ENCODE measurements at places on chromosomes 6 and 20.

DNA sequence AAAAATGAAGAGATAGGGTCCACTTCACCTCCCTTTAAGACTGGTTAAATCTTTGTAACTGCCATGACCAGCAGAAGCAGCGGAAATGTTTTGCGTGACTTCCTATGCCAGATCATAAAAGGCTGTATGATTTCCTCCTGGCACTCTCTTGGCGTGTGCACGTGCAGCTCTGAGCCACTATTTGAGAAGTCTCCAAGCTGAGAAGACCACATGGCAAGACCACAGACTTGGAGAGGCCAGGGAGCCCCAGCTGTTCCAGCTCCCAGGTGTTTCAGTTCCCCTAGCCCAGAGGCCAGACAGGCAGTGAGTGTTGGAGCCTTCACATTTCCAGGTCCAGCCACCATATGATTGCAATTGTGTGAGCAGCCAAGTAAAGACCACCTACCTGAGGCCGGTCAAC is 259.3 kb upstream of the RIN2 start:
- no peak for DNase-seq

GRCh38 chr6:7463785-7464184 is 74.2 kb downstream of the RIOK1 start:
- DNase-seq = no peak

DNA sequence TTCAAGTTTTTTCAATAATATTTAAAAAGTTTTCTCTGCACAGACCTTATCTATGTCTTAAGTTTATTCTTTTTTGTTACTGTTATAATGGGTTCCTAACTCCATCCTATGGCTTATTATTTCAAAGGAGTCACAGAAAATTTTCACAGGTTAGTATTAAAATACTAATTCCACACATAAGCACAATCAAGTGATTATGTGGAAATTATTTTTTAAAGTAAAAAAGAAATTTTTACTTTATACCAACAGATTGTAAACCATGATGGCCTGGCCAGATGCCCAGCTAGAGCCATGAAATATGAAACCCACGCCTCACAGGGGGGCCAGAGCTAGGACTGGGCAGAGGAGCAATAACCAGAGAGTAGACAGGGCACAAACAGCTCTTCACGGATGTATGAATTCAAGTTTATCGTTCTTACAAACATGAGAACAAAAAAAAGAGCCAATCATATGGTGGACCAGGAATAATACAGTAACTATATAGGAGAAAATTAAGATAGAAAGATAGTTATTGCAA is 34.0 kb downstream of the NUDT3 start:
- peak; percentile 66 for DNase-seq

- DNase-seq = no peak
Observed at GRCh38 chr20:58233881-58234528, 5.6 kb upstream of the ANKRD60 start.

- no peak for DNase-seq
Observed at GRCh38 chr6:116512734-116513133, 1.3 kb downstream of the CALHM5 start.

DNA sequence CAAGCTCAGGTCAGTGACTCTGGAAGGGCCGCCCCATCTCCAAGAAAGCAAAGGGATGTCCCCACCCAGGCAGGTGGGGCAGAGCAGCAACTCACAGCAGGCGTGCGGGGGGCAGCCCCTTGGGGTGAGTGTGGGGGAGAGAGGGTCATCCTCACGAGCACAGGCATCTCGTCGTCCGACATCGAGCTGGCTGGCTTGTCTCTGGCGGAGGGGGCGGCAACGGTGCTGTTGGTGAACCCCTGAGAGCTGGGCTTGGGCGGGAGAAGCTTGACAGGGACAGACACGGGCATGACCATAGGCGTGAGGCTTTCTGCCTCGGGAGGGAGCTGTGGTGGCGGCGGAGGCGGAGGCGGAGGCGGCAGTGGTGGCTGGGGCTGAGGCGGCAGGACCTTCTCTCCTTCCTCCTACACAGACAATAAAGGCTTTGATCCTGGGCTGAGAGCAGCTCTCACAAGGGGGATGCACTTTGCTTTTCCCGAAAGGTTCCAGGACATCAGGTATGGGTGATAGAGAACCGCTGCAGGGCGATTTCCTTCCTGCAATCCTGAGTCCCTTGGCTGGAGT is 45.6 kb upstream of the MRPS10 start:
- DNase-seq = no peak

- DNase-seq = no peak
Observed at GRCh38 chr6:15549371-15549770, 113.5 kb downstream of the DTNBP1 start.

DNA sequence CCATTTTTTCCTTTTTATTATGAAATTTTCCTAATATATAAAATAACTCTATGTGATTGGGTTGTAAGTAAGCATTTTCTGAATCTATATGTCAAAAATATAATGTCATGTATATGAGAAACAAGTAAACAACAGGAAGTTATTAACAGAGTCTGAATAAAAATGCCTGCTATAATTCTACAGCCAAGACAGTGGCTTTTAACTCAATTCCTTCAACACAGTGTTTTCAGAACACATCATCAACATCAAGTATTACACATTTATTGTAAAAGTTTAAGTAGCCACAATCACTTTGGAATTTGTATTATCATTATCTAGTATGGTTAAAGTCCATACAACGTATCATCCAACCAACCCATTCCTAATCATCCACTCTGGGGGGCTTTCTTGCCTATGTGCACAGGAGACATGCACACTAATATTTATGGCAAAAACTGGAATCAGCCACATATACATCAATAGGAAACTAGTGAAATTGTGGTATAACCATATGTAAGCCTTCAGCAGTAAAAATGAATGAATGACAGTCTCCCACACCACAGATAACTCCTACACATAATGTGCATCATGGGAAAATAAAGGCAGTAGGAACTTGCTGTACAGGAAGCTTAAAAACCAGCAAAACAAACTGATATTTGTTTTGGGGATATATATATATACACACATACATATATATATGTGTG is 6.9 kb upstream of the HLA-A start:
- DNase-seq = no peak

- DNase-seq = no peak
Observed at GRCh38 chr6:107716688-107717089, 107.4 kb downstream of the SCML4 start.

GRCh38 chr20:52783769-52784168 is 188.4 kb upstream of the TSHZ2 start:
- no peak for DNase-seq

DNA sequence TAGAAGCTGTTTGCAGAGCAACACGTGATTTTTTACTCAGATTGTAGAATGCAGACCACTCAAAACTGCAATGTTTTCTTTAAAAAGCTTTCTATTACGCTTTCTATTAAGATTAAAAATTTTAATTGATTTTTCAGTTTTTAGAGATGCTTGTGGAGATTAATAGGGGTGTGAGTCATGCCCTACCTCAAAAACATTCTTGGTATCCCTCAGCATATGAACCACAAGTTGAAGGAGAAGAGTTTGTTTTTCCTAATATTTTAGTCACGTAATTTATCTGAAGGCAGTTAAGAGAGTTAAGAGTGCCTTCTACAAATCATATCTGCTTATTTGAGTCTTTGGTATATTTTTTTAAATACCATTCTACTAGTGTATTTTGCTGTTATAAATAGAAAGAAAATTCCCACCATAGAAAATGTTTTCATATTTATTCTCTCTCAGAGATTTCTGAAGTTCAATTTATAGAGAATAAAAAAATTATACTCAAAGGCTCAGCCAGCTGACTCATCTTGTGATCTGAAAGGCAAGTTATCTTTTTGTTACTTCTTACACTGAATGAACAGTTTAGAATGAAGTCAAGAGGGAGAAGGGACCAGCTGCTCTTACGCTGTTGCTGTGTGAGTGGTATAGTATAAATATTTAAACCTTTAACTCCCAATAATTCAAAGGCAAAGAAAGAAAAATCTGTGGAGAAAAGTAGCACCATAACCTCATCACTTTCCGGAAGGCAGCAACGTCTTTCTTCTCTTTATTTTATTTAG is 7.6 kb downstream of the RIPOR2 start:
- no peak for DNase-seq

- DNase-seq = no peak
Observed at GRCh38 chr6:149372062-149372461, 28.0 kb upstream of the SUMO4 start.

- no peak for DNase-seq
Observed at GRCh38 chr20:313948-314347, 11.4 kb upstream of the SOX12 start.

GRCh38 chr6:55668591-55668990 is 89.6 kb upstream of the HMGCLL1 start:
- DNase-seq = no peak

DNA sequence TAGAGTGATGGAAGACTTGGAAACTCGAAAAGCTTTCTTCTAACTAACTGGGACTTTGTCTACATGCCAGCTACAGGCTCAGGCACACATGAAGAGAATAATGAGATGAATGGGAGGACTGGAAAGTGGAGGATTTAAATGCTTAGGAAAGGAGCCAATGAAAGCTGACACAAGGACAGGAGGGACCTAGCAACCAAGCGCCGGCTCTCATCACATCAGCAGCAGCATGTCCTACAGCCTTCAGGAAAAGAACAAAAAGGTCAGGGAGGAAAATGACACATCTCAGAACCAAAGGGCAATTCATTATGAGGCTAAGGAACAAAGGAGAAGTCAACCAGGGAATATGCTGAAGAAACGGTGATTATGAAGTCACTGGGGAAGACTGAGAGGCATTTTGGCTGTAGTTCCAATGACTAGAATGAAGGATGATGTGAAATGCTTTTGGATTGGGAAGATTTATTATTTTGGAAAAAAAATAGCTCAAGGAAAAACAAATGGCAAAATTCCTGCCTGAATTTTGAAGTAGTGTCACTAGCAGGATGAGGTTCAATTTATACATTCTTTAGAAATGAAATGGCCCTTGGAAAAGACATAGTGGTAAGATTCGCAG is 5.7 kb downstream of the BACH2 start:
- no peak for DNase-seq

DNA sequence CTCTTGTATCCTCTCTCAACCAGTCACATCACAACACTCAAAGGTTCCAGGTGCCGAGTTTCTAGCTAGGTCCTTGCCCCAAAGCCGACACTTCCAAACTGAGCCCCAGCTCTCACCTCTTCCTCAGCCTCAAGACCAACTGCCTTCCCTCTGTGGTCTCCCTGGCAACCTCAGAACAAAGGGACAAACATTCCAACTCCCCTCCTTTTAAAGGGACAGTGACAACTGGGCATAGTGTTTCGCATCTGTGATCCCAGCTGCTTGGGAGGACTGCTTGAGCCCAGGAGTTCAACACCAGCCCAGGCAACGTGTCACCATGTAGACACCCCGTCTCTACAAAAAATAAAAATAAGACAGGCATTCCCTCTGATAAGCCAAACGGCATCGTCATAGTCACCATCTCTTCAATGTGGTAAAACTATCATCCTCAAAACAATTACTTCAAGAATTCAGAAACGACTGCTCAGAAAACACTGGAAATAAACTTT is 11.3 kb downstream of the DIDO1 start:
- DNase-seq = no peak

GRCh38 chr20:22862671-22863230 is 172.4 kb upstream of the SSTR4 start:
- no peak for DNase-seq

DNA sequence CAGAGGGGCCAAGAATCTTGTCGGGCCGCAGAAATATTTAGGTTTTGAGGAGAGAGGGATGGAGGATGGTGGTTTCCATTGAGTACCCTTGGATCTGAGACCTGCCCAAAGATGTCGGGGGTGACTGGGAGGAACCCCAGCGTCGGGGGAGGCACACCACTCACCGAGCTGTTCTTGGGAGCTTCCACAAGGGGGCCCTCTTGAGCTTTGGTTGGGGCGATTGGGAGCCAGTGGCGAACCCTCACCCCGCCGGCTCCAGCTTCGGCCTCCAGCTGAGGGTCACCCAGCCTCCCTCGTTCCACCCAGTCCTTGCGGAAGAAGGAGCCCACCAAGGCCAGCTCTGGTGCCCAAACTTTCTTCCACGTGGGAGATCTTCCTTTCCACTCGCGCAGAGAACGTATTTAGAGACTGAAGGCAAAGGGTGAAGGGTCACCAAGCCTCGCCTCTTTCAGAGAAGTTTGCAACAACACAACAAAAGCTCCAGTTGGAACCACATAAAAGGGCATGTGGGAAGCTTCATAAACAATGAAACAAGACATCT is 33.6 kb downstream of the APCDD1L start:
- no peak for DNase-seq

- DNase-seq = no peak
Observed at GRCh38 chr6:158854214-158855101, 35.3 kb upstream of the EZR start.

GRCh38 chr6:25639653-25640052 is 12.4 kb upstream of the SCGN start:
- no peak for DNase-seq

DNA sequence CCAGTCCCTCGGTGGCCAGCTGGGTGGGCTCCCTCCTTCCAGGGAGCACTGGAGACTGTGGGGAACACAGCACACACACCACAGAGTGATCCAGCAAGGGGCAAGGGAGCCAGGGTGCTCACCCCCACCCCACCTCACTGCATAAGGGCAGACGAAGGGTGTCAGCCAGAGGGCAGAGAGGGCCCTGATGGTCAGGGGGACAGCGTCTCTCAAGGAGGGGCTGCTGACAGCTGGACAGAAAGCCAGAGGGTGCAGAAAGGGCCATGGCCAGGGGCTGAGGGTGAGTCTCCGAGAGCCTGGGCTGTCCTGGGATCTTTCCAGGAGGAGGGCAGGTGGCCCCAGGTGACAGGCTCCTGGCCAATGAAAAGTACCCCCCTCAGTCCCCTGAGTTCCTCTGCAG is 73.4 kb upstream of the PMEPA1 start:
- no peak for DNase-seq
